ENCODE measurements at places on chromosomes 16 and 17. TPM values are rescaled to one million over a fixed set of nuclear protein-coding genes. Genes with fewer than 3 reads are reported as not detected.
A peak's percentile ranks its signal among the peaks of the same experiment; 100 is the strongest.

GRCh38 chr17:73349138-73349537 lies 37.3 kb upstream of the CDC42EP4 start:
- no peak for DNase-seq

DNA sequence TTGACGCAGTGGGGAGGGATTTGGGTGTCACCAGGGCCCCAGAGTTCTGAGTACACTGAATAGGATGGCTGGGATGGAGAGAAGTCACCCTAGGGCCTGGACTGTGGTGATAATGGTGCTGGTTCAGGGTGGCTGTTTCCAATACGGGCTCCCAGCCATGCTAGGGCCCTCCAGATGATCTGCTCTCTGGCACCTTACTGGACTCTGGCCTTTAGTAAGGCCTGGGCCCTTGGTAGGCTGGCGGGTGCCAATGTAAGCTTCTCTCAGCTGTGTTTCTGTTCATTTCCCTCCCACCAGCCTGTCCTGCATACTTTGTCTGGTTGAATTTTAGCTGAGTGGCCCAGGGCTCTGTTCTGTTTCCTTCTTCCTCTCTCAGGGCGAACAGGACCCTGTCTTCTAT lies 2.8 kb downstream of the PLA2G15 start:
- DNase-seq = no peak

DNA sequence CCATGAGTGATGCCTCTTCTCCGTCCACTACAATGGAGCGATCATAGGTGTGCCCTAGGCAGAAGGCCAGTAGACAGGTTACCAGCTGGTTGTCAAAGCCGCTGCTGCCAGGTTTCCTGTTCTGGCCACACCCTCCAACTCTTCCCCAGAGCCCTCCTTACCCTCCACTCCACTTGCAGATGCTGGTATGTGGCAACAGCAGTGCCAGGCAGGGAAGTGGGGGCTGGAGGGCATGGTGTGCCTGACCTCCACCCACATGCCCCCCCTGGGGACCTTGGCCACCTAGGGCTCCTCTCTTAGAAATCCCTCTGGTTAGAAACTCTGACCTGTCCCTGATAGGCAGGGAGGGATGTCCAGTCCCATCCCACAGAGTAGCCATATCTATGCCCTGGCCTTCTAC lies 1.5 kb downstream of the RRAD start:
- peak; percentile 26 for DNase-seq

DNA sequence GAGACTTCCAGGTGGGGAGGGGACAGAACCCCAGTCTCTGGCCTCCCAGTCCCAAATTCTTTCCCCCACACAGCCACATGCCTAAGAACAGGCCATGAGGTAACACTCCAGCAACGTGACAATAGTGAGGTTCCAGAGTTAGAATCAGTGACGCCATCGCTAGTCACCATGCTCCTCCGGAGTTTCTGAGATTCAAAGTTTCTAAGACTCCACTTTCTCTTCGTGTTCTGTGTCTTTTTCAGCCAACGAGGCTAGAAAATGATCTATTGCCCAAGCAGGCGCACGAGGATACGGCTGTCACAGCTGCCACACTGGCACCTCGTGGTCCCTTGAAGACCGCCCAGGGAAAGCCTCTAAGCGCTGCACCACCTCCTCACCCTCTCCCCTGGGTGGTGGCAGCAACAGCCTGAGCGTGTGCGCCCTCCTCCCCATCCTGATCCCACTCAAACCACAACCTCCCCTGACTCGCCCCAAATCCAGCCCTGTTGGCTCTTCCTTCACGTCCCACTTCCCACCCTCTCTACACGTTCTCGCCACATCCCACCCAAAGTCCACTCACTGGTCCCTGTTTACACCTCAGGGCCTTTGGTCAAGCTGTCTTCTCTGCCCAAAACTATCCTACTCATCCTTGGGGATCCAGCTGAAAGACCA lies 1.0 kb downstream of the MCRIP1 start:
- DNase-seq = no peak

DNA sequence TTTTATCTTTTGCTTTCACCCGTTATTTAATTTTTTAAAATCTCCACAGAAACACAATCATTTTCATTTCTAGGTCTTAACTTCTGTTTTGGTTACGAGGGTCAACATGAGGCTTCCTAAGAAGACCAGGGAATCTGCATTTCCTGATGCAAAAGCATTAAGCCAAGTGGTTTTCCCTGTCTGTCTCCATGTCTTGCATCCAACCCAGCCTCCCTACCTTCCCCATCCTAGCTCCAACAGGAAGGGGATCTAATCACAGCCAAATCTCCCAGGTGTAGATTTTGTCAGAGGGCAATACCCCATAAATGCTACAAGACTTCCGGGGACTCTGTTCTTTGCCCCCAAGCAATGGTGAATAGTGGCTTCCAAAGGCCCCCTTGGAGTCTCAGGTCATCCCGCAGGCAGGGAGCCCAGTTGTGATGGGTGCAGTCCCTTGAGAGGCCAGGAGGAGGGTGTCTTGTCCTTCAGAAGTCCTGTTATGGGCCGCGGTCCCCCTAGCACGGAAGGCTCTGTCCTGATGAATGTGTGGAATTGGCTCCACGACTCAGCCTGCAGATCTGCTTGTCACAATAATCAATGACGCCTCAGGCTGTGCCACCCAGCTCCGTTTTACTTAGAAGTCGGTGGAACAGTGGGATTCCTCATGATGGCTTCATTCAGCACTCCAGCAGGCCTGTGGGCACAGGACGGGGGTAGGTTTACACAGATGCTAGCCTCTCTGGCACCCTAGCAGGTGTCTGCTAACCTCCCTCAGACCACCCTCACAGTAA lies 141.1 kb downstream of the RGS9 start:
- peak; percentile 5 for DNase-seq

DNA sequence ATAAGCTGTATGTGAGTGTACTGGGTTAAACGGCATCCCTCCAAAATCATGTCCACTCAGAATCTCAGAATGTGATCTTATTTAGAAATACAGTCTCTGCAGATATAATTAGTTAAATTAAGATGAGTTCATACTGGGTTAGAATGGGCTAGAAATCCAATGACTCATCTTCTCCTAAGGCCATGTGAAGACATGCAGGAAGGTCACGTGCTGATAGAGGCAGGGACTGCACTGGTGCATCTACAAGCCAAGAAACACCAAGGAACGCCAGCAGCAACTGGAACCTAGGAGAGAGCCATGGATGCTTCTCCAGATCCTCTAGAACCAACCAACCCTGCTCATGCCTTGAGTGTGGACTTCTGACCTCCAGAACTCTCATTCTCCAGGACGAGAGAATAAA lies 241.0 kb downstream of the XYLT1 start:
- no peak for DNase-seq

DNA sequence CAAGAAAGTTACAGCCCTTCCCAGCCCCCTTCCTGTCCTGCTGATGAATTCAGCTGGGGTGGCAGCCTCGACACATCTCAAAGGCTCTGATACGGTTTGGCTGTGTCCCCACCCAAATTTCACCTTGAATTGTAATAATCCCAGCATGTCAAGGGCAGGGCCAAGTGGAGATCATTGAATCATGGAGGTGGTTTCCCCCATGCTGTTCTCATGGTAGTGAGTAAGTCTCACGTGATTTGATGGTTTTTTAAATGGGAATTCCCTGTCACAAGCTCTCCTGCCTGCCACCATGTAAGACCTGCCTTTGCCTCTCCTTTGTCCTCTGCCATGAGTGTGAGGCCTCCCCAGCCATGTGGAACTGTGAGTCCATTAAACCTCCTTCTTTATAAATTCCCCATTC lies 163.2 kb upstream of the FOXF1 start:
- DNase-seq = no peak

- no peak for DNase-seq
Measured at GRCh38 chr16:59144841-59145240, 410.7 kb upstream of the GOT2 start.

DNA sequence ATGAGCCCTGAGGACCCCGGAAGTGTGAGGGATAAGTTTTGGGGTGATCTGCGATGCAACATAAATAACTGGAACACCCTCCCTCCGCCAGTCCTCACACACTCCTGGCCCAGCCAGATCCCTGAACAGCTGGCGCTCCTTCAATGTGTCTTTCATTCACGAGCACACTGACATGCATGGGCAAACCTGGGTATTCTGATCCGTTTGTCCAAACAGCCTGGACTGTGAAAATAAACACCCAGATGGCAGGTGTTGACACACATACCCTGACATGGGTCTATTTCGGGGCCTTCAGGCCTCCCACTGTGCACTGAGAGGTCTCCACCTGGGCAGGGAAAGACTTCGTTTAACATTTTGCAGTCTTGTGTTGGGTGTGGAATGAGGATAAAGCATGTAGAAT lies 3.0 kb upstream of the CPNE2 start:
- DNase-seq = no peak

DNA sequence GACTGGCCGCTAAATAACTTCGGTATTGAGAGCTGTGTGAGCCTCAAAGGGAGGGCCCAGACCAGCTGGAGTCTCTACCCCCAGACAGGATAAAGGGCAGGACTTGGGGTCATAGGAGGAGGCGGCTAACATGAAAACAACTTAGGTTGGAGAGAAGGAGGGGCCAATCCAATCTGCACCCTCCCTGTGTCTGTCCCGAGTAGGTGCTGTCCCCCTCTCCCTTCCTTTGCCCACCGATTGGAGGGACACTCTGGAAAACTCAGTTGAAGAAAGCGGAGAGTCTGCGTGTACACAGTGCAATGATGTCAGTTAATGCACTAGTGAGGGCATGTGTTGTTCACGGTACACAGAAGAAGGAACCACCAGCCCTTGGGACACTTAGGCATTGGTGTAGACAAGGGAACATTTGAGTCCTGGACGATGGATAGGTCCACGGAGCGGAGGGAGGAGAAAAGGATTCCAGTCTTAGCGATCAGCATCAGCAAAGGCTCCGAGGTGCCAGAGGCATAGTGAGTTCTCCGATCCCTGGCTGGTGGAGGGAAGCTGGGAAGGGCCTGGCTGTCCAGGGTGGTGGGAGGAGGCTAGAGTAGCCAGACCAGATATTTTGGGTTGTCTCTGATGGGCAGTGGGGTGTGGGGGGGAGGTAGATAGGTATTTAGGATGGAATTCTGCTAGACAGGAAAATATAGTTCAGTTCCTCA lies 761 bp downstream of the NOL3 start:
- no peak for DNase-seq

DNA sequence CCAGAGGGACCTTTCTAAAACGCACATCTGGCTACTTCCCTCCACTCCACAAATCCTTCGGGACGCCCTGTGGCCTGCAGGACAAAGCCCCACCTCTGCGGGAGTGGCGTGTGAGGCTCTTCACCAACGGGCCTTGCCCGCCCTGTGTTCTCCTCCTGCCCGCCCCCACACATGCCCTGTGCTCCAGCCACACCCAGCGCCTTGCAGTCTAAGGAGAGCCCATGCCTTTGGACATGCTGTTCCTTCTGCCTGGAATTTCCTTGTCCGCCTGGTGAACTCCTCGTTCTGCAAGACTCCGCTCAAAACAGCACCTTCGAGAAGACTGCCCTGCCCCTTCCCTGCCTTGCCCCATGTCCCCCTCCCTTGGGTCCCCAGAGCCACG lies 7.4 kb downstream of the ELOB start:
- DNase-seq = no peak

DNA sequence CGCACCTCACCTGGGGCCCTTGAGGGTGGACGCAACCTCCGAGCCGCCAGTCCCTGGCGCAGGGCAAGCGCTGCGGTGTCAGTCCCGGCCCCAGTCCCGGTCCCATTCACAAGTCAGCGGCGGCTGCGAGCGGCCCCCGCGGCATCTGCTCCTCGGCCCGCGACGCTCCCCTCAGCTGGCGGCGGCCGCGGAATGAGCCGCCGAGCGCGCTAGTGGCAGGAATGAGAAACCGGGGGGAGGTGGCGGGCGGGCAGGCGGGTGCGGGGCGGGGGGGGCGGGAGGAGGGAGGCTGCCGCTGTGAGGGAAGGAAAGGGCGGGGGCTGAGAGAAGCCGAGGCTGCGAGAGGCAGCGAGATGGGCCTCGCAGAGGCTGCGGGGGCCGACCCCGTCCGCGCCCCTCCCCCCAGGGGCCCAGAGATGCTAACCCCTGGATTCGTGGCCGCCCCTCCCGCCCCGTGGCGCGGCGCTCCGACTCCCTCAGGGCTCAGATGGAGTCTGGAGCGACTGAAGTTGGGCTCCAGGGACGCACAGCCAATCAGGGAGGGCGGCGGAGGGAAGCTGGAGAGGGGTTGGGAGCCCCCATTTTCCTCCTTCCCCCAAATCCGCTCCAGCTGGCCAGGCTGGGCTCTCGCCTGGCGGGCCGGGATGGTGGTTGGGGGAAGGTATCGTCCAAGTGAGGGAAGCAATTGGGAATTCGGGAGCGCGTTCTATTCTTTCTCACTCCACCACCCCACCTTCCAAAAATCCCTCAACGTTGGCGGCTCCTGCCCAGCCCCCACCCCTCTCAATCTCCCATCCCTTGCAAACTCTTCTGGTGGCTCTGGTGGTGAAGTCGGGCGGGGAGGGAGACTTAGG lies at the start of gene CDH11:
CDH11 (minus strand) TSS at position 194 of the 854 bp plus-strand sequence. CDS start 117,194 bp downstream, outside the sequence.
- DNase-seq = peak; percentile 34

GRCh38 chr17:68832109-68832802 lies 122.9 kb downstream of the ABCA8 start:
- no peak for DNase-seq

DNA sequence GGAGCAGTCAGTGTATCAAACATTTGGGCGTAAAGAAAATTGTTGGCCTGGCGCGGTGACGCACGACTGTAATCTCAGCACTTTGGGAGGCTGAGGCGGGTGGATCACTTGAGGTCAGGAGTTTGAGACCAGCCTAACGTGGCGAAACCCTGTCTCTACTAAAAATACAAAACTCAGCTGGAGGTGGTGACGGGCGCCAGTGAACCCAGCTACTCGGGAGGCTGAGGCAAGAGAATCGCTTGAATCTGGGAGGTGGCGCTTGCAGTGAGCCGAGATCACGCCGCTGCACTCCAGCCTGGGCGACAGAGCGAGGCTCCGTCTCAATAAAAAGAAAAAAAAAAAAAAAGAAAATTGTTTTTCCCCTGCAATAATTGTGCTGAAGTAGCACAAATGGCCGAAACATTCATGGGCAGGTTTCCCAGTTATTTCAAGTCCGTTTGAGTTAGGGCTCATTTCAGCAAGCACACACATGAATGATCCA lies 1.4 kb downstream of the GCSH start:
- peak; percentile 9 for DNase-seq

DNA sequence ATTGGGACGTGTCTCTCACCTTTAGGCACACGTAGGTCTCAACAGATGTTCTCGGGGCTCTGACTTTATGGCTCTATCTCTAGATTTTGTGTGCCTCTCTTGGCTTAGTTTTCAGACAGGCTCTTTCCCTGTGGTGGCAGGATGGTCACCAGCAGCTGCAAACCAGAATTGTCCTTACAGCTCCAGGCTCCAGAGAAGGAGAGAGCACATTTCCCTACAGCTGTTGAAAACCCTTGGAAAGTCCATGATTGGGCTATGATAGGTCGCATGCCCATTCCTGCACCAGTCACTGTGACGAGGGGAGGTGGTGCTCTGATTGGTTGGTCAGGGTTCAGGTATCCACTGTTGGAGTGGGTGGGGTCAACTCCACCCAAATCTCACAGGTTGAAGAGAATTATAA lies 41.5 kb downstream of the SHISA9 start:
- no peak for DNase-seq

GRCh38 chr16:9657641-9658040 lies 524.6 kb downstream of the GRIN2A start:
- no peak for DNase-seq

CLEC18A gene
- 1.7 TPM for total RNA-seq

CRK gene
- total RNA-seq = 92.7 TPM

SOST gene
- total RNA-seq = 59.3 TPM

TUBB3 gene
- total RNA-seq = 266 TPM

IL21R gene
- not detected for total RNA-seq

GPS2 gene
- 113 TPM for total RNA-seq

All from G401 (cell line).